ENCODE measurements at places on chromosomes 3 and 15.

- no peak for DNase-seq
These were observed 19.8 kb upstream of the GP9 start for GRCh38 chr3:129040579-129041300.

DNA sequence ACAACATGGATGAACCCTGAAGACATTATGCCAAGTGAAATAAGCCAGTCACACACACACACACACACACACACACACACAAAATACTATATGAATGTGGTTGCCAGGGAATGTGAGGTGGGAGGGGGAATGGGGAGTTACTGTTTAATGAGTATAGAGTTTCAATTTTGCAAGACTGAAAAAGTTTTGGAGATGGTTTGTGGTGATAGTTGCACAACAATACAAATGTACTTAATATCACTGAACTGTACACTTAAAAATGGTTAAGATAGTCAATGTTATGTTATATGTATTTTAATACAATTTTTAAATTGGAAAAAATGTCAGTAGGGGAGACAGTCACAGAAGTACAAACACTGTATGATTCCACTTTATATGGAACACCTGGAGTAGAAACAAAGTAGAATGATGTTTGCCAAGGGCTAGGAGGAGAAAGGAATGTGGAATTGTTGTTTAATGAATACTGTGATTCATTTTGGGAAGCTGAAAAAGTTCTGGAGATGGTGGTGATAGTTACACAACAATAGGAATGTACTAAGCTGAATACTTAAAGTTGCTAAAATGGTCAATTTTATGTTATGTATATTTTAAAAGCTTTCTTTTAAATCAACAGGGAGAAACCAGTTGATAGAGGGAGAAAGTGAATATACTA is 76.6 kb downstream of the RPL39L start:
- no peak for DNase-seq

GRCh38 chr15:100078511-100079220 is 263.1 kb downstream of the ADAMTS17 start:
- no peak for DNase-seq

- DNase-seq, result no peak
These were observed 7.5 kb downstream of the ZNF621 start for GRCh38 chr3:40532252-40532651.

DNA sequence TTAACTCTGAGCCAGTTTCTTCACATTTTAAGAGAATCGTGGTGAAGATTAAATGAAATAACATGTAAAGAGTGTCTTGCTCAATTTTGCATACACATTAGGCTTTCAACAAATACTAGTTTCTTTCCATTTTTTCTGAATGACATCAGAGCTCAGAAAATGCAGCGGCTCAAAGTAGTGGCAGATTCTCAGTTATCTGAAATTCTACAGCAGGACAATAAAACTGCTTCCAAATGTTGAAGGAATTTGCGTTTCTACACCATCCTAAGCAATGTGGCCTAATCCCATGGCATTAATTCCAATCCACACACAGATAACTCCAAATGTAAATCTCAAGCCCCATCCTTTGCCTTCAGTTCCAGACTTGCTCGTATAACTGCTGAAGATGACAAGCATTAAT is 115.8 kb downstream of the PLCH1 start:
- no peak for DNase-seq

DNA sequence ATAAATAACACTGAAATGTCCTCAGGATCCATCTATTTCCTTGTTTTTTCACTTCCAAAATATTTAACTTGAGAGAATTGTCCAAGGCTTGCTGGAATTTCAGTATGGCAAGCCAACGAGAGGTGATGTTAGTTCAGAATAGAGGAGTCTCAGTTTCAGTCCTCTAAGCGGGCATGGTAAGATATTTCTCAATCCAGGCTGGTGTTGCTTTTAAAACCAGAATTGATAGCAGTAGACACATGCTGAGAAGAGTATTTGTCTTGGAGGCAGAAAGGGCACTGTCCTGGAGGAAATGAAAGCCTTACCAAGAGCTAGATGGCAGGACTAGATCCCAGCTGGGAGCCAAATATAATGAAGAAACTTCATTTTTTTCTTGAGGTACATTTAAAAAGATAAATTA is 23.1 kb downstream of the PHLDB2 start:
- no peak for DNase-seq

DNA sequence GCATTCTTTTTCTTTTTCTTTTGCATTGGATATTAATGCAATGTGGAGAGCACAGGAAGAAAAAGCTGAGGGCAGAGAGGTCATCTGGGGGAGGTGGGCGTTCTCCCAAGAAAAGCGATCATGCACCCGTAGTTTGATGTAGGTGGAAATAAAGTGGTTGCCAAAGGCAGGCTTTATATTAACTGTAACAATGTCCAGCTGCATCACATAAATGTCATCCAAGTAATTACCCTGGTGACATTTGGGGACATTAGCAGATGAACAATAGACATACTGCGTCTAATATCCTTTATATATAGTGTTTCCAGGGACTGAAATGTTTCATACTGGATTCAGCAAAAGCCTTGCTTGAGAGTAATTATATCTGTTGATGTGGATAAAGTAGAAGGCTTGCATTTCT is 135.5 kb downstream of the CNTN6 start:
- no peak for DNase-seq

- no peak for DNase-seq
These were observed 37.3 kb upstream of the CMTM7 start for GRCh38 chr3:32354362-32354778.

DNA sequence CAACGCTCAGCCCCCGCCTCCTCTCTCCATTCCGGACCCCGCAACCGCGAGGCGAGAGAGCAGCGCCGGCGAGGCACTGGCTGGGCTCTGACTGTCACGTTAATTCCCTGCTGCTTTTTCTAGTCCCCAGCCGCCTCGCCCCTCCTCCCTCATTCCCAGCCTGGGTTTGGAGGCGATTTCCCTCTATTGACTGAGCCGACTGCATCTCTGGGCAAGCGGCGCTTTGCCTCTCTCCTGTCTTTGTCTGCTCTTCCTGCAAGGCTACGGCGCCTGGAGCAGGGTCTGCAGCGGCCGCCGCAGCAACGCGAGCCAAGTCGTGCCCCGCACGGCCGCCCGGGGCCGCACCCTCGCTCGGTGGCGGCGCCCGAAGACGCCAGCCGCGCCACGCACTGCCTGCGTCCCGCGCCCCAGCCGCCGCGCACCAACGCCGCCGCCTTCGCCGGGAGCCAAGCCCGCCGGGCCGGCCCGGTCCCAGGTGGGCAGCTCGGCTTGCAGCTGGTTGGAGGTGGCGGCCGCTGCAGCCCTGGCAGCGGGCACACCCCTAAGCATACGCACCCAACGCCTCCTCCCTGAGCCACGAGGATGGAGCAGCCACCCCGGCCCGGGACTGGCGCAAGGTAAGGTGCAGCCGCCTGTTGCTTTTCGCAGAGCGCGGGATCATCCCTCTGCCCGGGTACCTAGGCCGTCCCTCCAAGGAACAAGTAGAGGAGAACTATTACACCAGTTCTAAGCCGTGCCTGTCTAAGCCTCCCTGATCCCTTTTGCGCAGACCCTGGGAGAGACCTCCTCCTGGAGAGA is at the start of gene LRRC3B:
Gene LRRC3B (plus strand): TSS at position 152 of the 798 bp plus-strand sequence. CDS start 86,901 bp downstream, outside the sequence.
- no peak for DNase-seq

DNA sequence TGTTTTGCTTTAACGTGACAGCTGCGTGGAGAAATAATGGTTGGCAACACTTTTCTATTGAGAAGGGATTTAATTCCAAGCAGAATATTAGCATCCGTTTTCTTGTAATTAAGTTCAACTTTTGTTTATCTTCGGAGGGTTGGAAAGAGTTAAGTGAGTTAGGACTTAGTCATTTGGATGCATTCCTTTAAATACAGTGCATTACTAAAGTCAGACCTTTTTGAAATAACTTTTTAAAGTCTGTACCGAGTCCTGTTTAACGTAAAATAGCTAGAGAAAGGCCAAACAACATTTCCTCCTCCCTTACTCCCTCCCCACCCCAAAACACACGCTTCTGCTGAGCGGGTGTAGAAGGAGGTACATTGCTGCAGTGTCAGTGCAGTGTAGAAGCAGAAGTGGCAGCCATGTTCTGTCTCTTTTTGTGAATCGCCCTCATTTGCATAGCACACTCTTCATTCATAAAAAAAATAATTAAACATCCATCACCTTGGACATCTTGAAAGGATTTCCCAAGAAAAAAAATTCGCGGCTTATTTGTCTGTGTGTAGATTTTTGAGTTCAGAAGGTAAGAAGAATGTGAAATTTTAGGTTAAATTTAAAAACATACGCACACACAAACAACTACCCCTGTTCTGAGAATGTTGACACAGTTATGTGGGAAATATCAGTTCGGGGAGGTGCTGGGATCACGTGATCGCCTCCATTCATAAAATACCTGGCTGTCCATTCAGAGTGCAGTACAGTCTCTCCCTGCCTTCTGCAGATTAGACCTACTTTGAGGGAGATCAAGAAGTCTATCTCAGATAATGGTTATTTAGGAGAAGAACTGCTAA is 1.6 kb downstream of the SPRED1 start:
- DNase-seq, result no peak

DNA sequence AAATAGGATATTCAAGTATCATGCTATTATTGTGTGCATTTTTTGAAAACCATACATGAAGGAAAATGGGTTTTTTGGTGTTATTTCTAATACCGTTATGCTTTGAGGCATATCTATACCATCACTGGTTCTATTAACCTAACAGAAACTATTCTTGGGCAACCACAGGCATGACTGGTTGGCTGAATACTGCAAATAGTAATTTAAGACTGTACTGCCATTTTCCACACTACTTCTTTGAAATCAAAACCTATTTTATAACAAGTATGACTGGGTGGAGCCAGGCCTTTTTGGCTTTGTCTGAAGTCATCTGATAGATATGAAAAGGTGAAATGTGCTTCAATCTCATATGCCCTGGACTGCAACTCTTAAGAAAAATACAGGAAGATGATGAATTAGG is 115.1 kb downstream of the ULK4 start:
- no peak for DNase-seq

GRCh38 chr3:39202094-39202493 is 9.7 kb upstream of the XIRP1 start:
- no peak for DNase-seq

DNA sequence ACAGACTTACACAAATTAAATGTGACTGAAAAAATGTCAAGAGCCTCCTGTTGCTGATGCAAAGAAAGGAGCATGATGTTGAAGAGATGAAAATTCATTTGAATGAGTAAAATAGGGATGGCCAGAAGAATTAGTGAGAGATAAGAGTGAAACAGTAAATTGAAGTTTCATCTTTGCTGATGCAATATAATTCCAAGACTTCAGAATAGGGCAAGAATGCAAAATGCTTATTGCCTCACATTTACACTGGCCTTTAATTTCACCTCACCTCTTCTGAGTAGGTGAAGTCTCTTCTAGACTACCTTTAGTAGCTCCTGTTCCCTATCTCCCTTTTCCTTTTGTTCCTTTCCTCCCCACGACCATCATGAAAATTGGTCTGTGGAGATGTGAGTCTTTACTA is 15.3 kb upstream of the MAPK6 start:
- DNase-seq, result no peak

DNA sequence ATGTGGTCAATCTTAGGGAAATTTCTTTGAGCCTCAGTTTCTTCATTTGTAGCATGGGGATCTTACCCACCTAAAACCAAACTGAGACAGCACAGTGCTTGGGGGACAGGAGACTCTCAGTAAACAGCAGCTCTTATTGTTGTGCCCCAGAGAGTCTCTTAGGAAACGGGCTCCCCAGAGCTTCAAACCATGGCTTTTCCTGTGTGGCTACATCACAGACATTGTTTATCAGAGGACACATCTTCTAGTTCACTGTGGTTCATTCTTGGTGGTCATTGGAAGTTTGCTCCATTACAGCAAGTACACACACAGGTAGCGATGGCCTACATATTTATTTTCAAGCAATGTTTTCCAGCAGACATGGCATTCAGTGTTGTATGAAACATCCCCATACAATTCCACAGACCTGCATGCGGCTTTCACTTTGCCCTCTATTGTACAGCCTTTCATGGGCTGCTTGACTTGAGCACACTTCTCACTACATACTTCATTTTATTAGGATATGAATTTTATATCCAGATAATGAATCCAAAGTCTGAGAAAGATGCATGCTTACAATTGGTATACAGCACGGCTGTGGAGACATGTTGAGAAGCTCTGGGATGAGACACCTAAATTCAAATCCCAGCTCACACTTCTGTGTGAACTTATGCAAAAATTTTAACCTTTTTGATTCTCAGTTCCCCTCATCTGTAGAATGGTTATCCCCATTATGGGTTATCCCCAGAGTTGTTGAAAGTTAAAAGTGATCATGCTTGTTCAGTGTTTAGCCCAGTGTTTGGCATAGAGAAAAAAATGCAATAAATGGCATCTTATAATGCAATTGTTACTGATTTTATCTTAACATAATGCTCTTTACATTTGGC is 84.8 kb upstream of the ICE2 start:
- no peak for DNase-seq
